ENCODE measurements at places on chromosomes 7 and 10.

DNA sequence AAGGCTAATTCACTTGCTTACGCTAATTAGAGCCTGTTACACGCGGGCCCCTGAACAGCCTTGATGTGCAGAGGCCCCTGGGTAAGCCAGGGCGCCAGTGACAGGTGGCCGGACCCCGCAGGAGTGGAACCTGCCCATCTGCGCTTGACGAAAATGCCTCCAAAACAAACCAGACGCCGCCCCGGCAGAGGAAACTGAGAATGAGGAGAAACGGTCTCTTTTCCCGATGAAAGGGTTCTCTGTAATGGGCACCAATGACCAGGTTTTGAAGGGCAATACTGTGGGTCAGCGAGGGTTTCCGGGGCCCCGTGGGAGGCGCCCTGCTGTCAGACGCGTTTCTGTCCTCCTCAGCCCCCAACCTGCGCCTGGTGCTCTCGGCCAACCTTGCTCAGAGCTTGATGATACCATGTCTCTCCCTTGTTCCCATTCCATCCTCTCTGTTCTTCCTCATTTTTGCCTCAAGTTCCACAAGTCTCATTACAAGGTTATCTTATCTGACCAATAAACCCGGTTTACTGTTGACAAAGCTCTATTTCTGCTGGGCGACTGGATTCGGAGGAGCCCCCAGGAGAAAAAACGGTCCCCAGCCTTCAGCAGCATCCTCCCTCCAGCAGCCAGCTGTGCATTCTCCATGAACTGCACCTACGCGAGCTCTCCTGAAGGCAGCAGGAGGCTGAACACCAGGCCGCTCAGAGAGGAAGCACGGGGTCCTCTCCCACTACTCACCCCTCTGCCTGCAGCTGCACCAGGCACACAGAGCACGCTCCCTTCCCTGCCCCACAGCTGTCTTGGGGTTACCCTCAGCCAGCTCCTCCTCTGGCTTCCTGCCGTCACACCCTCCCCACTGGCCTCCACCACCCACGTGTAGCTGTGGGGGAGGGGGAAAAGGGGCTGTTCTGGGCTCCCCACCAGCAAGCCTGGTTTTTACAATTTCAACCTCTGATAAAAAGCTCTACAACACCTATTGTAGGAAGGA is 202.0 kb downstream of the MAD1L1 start:
- no peak for DNase-seq

DNA sequence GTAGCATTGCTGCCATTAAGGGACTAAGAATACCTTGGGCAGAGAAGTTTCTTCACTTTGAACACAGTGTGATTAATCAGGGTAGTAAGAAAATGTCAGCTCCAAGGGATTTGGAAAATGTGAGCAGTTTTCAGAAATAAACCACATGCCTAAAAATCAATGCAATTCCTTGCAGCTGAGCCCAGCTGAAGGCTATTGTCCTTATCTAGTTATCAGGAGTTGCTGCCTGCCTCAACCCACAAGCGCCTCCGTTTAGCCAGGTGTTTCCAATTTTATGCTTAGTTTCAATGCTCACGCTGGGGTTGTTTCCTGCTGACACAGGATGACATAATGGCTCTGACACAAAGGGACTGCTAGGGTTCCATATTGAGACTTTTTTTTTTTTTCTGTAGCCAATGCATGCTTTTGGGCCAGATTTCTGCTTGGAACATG is 132.3 kb upstream of the ANK3 start:
- no peak for DNase-seq

- DNase-seq: no peak
Observed at GRCh38 chr10:70838270-70838805, 22.6 kb downstream of the SGPL1 start.

GRCh38 chr7:108093851-108094331 is 36.3 kb downstream of the LAMB4 start:
- DNase-seq: no peak

- no peak for DNase-seq
Observed at GRCh38 chr7:22920672-22921071, 93.3 kb downstream of the HYCC1 start.

DNA sequence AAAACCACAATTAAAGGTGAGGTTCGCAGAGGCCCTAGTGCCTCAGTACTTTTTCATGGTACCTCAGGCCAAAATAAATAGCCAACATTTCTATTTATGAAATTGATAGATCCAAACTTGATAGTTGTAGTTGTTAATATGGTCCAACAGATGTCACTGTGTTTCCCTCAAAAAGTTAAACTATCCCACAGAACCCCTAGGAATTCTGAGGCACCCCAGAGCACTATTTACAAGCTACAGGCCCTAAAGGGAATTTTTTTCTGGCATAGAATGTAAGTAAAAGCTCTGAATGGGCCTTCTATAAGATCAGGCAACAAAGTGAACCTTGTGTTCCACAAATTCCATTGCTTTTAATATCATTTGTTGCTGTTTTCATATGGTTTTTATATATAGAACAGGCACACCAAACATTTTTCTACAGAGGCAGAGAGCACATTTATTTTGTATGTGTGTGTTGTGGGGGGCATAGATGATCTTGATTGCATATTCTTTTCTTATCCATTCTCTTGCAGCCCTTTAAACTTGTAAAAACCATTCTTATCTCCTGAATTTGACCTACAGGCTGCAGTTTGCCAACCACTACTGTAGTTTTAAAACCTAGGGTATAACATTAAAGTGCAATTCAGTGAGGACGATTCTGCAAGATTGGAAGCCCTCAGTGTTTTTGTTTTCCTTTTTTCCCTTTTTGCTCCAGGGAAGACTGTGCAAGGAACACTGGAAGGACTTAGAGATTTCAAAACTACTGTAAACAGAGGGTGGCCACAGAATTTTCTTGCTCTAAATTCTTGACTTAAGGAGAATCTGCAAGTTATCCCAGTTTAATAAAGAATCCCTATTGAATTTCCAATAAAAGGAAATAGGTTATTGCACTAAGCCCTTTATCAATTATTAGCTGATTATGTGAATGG is 3.5 kb upstream of the ARL4A start:
- no peak for DNase-seq

GRCh38 chr7:101586078-101586905 is 42.8 kb downstream of the MYL10 start:
- no peak for DNase-seq

DNA sequence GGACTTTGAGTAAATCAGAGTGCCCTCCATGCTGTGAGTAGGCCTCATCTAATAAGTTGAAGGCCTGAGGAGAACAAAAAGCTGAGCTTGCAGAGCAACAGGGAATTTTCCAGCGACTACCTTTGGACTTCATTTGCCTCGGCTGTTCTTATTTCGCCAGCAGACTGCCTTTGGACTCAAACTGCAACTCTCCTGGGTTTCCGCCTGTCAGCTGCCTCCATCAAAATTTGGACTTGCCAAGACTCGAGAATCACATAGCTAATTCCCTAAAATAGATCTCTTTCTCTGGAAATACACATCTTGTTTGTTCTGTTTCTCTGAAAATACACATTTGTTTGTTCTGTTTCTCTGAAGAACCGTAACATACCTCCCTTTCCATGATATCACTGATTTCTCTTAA is 93.8 kb downstream of the ITGB8 start:
- no peak for DNase-seq

DNA sequence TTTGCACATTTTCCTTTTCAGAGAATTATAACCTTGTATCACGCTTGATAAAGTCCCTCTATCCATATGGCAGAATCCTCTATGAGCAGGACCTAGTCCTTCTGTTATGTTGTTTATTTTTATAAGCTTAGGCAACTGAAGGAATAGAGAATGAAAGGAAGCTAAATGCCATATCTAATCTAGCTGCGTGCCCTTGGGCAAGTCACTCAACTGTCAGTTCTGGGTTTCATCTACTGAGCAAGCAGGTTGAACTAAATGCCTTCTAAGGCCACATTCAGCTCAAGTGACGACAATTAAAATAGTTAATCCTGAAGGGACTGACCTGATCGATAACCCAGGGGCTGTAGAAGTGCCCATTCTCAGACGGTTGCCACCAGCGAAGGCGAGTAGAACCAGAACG is 93.9 kb upstream of the SLC26A5 start:
- no peak for DNase-seq

- DNase-seq: no peak
Observed at GRCh38 chr10:110156046-110156445, 51.4 kb upstream of the MXI1 start.

DNA sequence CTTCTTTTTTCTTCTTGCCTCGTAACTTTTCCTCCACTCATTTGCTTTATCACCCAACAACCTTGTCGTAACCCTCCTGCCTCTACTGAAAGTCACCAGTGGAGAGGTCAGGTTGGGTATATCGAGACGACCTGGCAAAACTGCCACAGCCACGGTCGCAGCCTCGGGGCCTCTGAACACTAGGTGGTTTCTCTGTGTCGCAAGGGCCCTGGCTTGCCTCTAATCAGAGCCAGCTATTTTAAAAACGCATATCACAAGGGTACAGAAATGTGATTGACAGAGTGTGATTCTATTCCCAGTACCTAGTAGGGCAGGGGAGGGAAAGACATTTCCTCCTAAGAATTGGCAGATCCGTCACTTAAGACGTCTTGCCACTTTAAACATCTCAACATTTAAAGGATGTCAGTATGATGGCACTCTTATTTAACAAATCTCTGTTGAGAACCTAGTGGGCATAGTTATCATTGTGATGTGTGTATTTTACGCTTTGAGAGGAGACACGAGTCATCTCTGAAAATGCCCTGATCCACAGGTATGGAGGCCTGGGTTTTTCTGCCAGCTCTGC is 197.5 kb downstream of the ARHGAP21 start:
- no peak for DNase-seq

- no peak for DNase-seq
Observed at GRCh38 chr7:105353752-105354328, 34.9 kb downstream of the SRPK2 start.

- DNase-seq: no peak
Observed at GRCh38 chr7:106358103-106358663, 73.4 kb upstream of the NAMPT start.

DNA sequence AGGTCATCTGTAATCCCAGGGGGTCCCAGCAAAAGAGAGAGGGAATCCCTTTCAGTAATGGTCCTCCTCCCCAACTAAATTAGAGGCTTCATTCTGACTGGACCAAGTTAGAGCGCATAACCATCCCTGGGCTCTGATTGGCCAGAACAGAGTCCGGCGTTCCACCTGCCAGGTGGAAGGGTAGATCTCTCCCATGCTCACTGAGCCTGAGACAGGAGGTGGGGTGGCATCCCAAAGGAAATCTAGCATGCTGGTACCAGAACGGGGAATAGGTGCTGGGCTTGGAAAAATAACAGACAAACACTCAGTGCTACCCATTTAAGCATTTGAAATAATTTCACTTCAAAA is 21.0 kb upstream of the TSPAN33 start:
- no peak for DNase-seq

GRCh38 chr10:123154711-123155505 is 706 bp downstream of the BUB3 start:
- no peak for DNase-seq

- no peak for DNase-seq
Observed at GRCh38 chr7:41130561-41131236, 572.2 kb downstream of the INHBA start.

DNA sequence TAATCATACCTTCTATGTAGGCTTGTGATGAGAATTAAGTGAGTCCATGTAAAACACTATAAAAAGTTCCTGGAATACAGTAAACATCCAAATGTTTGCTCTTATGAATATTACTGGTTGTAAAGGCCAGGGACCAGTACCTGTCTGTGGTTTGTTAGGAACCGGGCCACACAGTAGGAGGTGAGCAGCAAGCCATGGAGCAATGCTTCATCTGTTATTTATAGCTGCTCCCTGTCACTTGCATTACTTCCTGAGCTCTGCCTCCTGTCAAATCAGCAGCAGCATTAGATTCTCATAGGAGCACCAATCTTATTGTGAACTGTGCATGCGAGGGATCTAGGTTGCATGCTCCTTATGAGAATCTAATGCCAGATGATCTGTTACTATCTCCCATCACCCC is 662.0 kb upstream of the ANKRD30A start:
- DNase-seq: no peak

GRCh38 chr10:88852327-88852726 is 683 bp upstream of the ANKRD22 start:
- DNase-seq: no peak

DNA sequence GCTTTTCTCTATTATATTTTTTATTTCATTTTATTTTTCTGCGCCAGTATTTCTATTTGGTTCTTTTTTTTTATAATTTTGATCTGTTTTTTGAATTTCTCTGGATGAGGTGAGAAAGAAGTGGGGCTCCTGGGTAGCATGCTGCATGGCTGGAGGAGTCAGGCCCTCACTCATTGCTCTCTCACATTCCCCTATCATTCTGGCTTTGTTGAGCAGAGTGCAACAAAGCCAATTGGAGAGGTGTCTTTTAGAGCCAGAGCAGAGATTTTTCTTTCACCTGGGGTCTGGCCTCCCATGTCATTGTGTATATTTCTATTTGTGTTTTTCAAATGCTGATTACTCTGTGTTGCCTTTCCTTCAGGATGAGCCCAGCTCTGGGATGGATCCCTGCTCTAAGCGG is 330.0 kb upstream of the CDC14C start:
- DNase-seq: no peak

- no peak for DNase-seq
Observed at GRCh38 chr7:105810556-105810955, 65.8 kb downstream of the ATXN7L1 start.

DNA sequence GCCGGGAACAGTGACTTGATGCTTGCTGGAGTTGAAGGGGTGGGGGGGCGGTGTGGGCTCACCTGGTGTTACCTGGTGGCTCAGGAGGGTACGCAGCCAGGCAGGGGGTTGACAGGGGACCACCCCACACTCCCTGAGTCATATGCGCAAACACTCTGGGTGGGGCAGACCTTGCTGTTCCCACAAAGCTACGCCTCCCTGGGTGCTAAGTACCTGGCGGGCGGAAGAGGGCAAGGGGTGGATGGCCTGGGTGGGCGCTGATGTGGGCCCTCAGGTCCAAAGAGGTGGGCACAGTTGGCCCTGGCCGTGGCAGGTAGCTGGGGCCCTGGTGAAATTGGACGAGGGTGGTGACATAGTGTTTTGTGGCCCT is 13.9 kb downstream of the STX1A start:
- no peak for DNase-seq

GRCh38 chr10:47337310-47337709 is 10.9 kb upstream of the RBP3 start:
- DNase-seq: no peak

DNA sequence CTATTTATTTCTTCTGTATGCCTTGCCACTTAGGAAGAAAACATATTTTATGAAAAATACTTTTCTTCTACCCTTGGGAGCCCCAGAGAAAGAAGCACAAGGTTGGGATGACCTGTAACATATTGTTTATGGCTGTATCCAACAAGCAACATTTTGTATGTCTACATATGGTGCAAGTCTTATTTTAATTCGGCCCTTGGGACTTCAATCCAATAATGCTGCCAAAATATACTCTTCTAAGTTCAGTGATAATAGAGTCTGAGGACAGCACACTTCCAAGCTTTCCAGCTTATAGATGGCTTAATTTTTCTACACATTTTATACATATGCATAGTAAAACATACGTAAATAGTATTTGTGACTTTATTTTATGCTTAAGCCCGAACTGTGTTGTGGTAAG is 318.5 kb upstream of the SEMA3A start:
- no peak for DNase-seq

GRCh38 chr10:48598936-48599829 is 5.7 kb downstream of the ARHGAP22 start:
- no peak for DNase-seq

Data from activated naive CD4-positive, alpha-beta T cell (primary cell).